Stimulated activated naive CD8-positive, alpha-beta T cell treated with anti-CD3 and anti-CD28 coated beads, Interleukin-15, amount 100 ng/mL, for 72 hours (primary cell): ENCODE measurements at places on chromosomes 16 and 17.
A peak's percentile ranks its signal among the peaks of the same experiment; 100 is the strongest.

DNA sequence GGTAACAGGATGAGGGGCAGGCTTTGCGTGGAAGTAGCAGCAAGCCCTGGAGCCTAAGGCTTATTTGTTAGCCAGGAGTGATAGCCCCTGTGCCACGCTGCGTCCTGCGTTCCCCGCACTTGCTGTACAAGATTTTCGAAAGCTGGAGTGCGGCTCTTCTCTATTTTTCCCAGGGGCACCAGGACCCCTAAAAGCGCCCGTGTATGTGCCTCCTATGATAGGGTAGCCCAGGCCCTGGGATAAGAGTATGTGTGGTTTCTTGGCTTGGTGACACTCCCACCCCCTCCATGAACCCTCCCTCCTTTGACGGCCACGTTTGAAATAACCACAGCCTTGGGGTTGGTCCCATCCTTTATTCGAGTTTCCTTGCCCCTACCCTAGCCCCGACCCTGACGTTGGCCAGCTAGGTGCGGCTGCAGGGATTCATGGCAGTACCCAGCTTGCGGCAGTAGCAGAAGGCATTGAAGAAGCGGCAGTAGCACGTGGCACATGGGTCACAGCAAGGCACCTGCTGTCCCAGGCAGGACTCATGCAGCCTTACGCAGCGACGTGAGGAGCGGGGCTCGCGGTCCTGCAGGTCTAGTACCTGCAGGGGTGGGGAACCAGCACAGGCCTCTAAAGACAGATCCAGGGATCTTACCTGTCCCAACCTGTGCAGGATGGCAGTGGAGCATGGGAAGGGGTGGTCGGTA lies 968 bp downstream of the AGRP start:
- DNase-seq, result no peak

DNA sequence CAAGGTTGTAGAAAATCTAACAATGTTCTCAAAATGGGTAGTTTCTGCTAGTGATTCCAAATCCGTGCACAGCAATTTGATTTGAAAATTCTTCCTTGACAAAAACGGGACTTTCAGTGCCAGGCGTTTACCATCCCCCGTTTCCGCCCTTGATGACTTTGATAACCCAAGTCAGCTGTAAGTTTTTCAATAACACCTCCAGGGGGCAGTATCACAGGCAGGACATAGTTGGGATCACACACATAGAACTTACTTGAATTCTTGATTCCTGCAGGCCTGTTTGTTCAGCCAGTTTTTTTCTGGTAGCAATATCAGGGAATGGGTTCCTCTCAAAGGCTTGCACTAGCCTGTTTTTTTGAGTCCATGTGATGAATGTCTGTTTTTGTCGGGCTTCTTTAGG lies 5.6 kb downstream of the DUXB start:
- DNase-seq, result no peak

DNA sequence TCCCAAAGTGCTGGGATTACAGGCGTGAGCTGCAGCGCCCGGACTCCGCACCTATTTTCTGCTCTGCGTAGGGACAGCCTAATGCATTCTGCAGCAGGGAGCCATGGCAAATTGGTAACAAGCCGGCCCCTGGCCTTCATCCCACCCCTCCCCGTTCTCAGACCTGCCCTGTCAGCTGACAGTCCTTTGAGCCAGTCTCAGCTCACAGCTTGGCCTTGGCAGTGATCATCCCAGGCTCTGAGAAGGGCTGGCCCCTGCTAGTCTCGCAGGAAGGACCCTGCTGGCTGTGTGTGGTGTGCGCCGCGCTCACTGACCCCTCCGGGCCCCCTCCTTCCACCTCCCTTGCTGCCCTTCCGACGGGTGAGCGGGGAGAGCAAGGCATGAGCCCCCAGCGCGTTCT lies 10.3 kb upstream of the NPTX1 start:
- DNase-seq, result no peak

- DNase-seq, result no peak
These were observed 20.0 kb upstream of the HERPUD1 start for GRCh38 chr16:56911771-56912571.

DNA sequence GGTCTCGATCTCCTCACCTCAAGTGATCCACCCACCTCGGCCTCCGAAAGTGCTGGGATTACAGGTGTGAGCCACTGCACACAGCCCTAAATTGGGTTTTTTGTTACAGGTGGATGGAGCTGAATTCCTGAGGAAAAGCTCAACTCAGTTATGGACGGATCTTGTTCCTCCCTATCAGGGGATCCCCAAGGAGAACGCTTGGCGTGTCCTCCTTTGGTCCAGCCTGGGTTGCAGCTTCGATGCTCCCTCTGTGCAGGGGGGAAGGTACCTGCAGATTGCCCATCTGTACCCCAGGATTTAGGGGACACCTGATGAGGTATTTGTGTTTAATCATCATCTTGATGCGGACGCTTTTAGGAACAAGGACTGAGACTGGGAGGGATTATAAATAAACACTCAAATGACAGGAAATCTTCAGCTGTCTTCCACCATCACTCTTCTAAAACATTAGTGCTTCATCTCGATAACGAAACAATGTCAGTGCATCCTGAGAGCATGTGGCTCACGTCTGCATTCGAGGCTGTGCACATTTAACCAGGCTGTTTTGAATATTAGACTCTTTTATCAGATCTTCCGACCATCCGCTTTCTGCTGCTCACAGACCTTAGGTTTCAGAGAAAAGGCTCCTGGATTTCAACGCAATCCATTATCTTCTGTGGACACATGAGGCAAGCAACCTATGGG lies 18.2 kb upstream of the MEIOB start:
- no peak for DNase-seq

GRCh38 chr17:3712811-3713463 lies 10.8 kb upstream of the HASPIN start:
- DNase-seq, result peak; percentile 64

GRCh38 chr16:14345512-14346115 lies 274.5 kb downstream of the MRTFB start:
- no peak for DNase-seq

DNA sequence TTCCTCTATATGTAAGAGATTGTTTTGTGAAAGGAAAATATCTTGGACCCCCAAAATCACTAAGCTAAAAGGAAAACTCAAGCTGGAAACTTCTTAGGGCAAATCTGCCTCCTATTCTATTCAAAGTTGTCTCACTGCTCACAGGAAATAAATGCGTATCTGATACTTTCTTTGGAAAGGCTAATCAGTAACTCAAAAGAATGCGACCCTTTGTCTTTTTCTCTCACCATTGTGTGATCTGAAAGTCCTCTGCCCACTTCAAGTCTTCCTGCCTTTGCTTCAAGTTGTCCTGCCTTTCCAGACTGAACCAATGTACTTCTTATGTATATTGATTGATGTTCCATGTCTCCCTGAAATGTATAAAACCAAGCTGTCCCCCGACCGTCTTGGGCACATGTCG lies 157.3 kb downstream of the KIF2B start:
- DNase-seq, result no peak

GRCh38 chr16:12901597-12902461 lies at the start of gene SHISA9:
Gene SHISA9 (plus strand): TSS chr16:12901598.
- no peak for DNase-seq

DNA sequence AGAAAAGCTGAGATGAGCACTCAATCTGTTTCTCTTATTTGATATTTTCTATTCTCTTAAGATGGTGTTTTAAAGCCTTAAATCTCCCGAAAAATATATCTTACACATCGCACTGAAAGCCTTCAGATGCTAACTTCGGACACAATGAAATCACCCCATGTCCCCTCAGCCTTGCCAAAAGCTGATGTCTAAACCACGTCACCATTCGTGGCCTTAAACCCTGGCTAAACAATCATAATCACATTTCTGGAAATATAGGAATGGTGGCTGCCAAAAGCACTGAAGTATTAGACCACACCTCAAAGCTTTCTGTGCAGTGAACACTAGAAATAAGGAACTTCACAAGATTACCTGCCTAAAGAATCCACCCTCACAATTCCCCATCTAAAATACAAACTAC lies 402.7 kb downstream of the SOX9 start:
- no peak for DNase-seq

- DNase-seq, result no peak
These were observed 3.3 kb downstream of the XYLT2 start for GRCh38 chr17:50349243-50349600.

DNA sequence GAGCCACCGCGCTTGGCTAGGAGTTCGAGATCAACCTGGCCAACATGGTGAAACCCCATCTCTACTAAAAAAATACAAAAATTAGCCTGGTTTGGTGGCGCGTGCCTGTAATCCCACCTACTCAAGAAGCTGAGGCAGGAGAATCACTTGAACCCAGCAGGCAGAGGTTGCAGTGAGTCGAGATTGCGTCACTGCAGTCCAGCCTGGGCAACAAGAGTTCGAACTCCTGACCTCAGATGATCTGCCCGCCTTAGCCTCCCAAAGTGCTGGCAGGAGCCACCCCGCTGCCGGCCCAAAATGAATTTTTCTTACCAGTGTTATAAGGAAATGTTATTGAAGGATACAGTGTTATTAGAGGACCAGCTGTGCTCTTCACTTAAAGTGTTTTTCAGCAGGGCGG lies 2.3 kb downstream of the NUP85 start:
- no peak for DNase-seq

DNA sequence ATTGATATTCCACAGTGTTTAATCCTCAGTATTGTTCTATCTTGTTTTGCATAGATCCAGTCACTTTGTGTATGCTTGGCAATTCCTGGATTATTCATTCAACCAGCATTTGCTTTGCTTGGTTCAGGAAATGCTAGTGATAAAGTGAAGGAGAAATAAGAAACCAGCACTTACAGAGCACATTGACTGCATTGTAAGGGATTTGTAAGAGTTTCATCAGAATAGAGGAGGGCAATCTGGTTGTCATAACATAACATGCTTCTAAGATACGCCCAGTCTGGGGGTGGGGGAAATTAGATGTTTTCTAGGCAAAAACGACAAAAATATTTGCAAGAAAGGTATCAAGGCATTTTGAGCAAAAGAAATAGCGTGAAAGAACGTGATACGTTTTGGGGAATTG lies 40.4 kb downstream of the TNRC6A start:
- no peak for DNase-seq

DNA sequence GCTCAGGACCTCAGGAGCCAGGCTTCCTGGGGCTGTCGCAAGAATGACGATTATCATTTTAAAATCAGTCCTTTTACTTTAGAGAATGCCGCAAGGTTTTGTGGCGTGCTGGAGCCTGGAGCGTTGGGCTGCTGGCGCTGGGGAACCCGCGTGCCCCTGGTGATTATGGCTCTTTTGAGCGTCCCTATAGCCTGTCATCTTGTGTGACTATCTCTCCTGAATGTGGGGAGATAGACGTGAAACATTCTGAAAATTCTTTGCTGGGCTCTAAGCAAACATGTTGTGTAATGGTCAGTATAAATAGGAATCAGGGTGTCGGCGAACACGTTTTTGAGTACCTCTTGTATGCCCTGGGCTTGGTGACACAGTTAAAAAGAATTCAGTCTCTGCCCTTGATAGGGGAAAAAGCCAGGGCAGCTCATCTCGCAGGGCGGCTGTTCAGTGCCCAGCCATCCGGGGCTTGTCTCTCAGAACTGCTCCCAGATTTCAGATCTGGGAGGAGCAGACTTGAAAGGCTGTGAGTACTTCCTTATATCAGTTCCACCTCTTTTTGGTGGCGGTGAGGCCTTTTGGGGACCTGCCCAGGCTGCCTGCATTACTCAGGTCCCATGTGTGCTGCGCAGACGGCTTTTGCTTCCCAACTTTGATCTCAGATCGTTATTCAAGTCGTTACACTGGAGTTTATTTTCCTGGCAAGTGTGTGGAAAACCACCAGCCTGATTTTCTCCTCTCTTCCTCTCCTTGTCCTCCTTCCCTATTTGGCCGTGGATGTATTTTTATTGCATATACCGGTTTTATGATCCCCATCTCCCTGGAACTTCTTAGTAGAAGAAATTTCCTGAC lies 973 bp downstream of the SLC7A6 start:
- peak; percentile 52 for DNase-seq

DNA sequence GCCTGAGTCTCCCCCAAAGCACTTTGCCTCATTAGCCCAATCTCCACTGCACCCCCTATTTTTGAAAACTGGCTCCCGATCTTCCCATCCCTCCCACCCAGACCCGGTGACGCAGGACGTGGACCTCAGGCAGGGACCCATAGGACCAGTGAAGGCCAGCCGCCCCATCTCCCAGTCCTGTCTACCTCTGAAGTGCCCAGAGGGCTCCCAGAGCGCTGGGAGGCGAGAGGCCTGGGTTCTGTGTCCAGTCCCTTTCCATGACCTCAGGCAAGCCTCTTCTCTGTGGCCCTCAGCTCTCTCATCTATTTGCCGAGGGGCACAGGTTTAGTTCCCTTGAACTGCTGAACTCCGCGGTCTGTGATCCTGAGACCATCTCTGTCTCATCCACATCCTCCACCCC lies 714 bp downstream of the TNS4 start:
- DNase-seq, result no peak

DNA sequence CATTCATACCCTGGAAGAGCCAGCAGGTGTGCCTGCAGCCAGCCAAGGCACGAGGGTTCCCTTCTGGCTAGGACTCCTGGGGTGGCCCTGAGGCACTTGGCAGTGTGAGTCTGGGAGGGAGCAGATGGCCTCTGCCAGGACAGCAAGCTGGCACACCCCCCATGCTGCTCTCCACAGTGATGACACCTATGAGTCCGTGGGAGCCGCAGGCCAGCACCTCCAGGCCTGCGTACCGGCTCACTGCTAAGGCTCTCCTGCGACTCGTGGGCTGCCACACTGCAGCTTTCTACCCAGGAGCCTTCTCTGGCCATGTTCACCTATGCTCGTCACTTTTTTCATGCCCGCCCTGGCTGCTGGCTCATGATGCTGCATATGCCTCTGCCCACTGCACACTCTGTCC lies 68.1 kb downstream of the NDEL1 start:
- no peak for DNase-seq

GRCh38 chr17:67239597-67239996 lies 5.4 kb downstream of the HELZ start:
- no peak for DNase-seq

- DNase-seq, result no peak
These were observed 5.0 kb upstream of the ADGRG1 start for GRCh38 chr16:57623251-57624043.

- DNase-seq, result no peak
These were observed 24.3 kb upstream of the CDH15 start for GRCh38 chr16:89147085-89147817.

DNA sequence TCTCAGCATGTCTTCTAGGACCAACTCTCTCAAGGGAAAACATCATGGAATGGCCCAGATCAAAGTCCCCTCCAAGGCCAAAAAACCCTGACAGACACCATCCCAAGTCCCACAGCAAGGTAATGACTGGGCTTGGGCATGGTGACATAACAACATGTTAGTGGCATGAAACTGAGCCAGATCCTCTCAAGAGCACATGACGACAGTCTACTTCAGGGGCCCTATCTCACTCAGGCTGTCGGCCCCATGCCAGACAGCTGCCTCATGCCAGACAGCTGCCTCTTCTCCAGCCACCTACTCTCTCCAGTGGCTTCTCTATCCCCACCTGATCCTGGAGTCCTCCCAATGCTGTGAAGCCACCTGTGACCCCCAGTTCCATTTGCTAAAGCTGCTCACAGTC lies 18.4 kb downstream of the HSD11B2 start:
- no peak for DNase-seq
